ENCODE measurements at places on chromosomes 4 and X. TPM values are rescaled to one million over a fixed set of nuclear protein-coding genes. Genes with fewer than 3 reads are reported as not detected.

XG gene
- polyA plus RNA-seq, result 0.73 TPM

DNA sequence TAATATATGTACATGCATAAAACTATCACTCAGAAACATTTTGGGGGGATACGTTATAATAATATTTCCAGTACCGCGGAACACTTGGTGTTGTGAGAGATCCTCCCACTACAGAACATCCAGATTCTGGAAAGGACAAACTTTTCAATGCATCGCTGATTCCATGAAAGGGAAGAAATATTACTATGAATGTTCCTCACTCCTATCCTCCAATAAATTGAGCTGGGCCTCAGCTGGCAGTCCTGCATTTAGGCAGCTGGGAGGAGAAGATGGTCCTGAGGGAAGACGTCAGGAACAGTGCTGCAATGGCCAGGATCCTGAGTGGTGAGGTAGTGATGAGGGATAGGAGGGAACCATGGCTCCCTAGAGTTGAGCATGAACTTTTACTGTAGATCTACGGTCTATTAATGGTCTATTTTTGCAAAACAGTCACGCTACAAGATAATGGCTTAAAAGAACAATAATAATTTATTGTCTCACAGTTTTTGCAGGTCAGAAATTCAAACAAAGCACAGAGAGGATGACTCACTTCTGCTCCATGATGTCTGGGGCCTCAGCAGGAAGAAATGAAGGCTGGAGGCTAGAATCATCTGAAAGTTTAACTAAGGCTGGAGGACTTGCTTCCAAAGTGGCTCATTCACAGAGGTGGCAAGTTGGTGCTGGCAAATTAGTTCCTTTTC is 538.1 kb downstream of the STIM2 start:
- DNase-seq, result no peak

DNA sequence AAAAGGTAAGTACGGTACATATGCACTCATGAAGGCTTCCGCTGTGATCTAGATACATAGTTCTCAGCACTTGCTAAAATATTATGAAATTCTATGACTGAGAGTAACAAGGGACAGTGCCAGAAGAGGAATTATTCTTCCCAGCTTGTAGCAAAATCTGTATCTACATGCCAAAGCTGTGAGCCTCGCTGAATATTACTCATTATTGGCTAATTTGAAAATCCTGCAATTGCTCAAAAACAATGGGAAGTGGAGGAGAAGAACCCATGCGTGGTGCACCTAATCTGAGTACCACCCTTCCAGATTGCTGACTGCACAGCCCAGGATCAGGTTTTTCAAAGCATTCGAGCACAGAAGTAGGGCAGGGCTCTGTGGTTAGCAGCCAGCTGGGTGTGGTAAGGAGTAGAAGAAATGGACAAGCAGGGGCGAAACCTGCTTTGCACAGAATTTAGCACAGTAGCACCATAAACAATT is 17.4 kb upstream of the PDCL2 start:
- DNase-seq, result no peak

CFI gene
- 81.1 TPM for polyA plus RNA-seq

CSAG1 gene
- not detected for polyA plus RNA-seq

NAP1L5 gene
- polyA plus RNA-seq, result 11.9 TPM

P2RY10 gene
- 0.33 TPM for polyA plus RNA-seq

MCF2 gene
- not detected for polyA plus RNA-seq

MAGEC2 gene
- polyA plus RNA-seq, result not detected

CYBB gene
- polyA plus RNA-seq, result 17.5 TPM

GRCh38 chrX:138745196-138745595 is 33.7 kb upstream of the FGF13 start:
- no peak for DNase-seq

SPANXN4 gene
- not detected for polyA plus RNA-seq

DNA sequence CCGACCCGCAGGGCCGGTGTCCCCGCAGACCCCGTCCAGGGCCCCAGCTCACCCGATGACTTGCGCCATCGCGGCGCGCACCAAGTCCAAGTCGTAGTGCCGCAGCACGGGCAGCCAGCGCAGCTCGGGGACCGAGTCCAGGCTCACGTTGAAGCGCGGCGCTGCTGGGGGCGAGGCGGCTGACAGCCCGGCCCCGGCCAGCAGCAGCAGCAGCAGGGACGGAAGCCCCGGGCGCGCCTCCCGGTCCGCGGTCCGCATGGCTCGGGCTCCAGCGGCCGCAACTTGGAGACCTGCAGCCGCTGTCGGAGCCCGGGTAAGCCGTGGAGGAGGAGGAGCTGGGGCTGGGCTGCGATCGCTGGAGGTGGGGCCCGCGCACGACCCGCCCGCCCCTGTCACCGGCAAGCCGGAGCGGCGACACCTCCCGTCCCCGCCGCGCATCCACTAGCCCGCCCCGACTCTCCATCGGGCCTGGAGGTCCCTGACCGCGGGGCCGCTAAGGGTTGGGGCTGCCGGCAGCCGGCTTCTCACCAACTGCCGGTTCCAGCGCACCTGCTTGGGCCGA is at the start of gene NAAA:
TSS of gene NAAA (minus strand) at position 322 of the 562 bp plus-strand sequence. CDS start at position 258, 64 bp downstream.
- peak; percentile 90 for DNase-seq

- DNase-seq, result no peak
These were observed 30.1 kb downstream of the MYOZ2 start for GRCh38 chr4:119165767-119166166.

- DNase-seq, result no peak
These were observed 66.9 kb upstream of the WDR17 start for GRCh38 chr4:175998782-175999181.
